Fibroblast of skin of back (primary cell): ENCODE measurements at places on chromosomes 4 and X.

DNA sequence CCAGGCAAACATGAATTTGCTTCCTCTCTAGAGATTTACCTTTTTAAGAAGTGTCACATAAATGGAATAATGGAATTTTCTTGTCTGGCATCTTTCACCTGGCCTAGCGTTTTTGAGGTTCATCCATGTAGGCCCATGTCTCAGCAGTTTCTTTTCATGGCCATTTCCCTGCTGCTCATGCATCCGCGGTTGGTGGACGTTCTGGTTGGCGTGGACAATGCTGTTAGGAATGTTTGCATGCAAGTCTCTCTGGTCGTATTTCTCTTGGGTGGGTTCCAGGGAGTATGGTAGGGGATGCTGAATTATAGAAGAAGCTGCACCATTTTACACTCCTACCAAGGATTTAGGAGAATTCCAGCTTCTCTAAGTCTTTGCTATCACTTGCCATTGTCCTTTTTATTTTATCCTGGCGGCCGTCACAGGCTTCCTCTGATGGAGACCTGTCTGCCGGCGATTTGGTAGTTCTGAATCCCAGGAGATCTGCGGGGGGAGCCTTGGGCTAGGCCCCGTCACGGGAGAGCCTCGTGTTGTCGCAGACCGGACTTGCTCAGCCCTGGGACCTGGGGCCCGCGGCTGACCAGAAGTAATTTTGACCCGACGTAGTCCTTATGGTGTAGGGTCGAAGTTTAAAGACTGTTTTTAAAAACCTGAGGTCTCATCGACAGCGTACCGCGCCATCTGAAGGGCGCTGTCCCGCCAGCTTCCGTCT is 56.9 kb upstream of the TADA2B start:
- DNase-seq: peak; percentile 89

GRCh38 chr4:101960431-101960830 is 169.9 kb downstream of the BANK1 start:
- no peak for DNase-seq

DNA sequence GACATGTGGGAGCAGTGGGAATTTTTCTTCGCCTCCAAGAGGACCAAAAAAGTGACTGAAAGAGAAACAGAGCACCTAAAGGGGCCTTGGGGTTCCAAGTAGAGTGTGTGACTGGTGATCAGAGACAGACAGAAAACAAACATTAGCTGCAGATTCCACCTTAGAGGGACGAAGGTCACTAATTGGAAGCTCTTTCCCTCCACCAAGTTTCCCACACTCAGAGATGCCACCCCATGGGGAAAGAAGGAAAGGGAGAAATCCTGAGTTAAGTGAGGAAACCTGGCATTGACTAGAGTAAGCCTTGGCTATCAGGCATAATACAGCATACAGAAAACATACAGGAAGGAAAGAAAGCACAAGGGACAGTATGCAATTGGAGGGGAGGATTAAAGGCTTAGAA is 90.9 kb downstream of the HNRNPD start:
- DNase-seq: no peak

DNA sequence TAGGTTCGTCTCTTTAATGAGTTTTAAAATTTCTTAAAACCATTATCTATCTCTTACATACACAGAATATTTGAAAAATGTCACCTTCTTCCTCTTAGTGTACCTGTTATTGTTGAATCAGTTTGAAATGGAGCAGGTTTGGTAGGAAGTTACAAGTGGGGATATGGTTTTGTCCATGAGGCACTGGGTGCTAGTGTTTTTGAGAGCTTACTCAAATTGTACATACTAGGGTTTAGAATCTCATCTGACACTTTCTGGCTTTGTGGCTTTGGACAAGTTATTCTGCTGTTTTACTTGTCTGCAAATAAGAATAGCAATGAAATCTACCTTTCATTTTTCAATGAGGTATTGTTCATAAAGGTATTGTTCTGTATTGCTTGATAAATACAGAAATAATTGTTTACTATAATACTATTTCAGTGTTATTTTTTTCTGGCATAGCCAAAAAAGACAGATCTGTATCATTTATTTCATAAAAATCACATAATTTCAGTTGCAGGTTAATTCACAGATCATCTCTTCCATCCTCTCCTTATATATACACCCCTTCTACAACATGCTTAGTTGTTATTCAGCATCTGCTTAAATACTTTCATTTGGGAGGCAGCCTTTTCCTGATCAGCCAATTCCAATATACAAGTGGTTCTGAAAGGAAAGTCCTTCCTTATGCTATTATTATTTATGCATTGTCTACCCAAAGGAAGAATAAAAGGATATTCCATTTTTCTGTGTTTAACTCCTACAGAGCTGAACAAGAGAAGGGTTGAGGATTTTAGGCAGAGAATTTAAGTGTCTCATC is 13.3 kb downstream of the NCAPG start:
- DNase-seq: no peak

DNA sequence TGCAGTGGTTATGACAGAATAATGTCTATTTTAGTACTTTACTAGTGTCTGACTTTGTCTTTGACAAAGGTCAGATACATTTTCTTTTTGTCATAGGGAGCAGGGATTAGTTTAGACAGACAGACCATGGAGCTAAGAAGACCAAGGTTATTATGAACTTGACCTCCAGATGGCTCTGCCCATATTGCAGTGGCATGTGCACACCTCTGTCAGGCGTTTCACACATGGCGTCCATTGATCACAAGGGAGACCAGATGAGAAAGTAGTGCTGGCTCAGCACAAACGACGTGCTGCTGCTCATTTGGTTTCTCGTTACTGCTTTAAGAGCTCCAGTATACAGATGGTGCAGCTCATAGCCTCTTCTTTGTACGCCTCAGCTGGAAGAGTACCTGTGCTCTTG is 56.3 kb upstream of the HPSE start:
- DNase-seq: no peak

DNA sequence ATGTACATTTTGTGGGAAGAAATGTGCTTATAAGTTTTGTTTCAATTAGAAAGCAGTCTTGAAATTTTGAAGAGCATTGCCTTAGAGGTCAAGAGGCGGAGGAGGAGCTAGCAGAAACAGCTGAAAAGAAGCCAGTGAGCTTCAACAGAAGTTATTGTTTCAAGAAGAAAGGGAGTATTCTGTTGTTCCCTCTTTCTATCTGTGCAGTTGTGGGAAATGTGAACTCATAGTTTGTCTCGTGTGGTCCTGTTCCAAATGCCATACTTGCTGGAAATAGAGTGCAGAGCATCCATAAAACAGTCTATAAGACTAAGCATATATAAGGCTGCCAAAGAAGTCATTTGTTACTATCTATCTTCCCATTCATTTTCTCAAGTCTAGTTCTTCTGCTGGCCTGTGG is 1015.7 kb downstream of the DMD start:
- DNase-seq: no peak

GRCh38 chr4:130812117-130812765 is 1716.3 kb downstream of the C4orf33 start:
- no peak for DNase-seq

GRCh38 chr4:22502895-22503814 is 12.7 kb downstream of the ADGRA3 start:
- DNase-seq: no peak

- peak; percentile 39 for DNase-seq
Observed at GRCh38 chrX:68681443-68681941, 34.0 kb downstream of the STARD8 start.
